ENCODE measurements at places on chromosomes 1 and 21.
A peak's percentile ranks its signal among the peaks of the same experiment; 100 is the strongest.

- DNase-seq, result no peak
These were observed 16.1 kb downstream of the LAMC1 start for GRCh38 chr1:183039330-183039729.

DNA sequence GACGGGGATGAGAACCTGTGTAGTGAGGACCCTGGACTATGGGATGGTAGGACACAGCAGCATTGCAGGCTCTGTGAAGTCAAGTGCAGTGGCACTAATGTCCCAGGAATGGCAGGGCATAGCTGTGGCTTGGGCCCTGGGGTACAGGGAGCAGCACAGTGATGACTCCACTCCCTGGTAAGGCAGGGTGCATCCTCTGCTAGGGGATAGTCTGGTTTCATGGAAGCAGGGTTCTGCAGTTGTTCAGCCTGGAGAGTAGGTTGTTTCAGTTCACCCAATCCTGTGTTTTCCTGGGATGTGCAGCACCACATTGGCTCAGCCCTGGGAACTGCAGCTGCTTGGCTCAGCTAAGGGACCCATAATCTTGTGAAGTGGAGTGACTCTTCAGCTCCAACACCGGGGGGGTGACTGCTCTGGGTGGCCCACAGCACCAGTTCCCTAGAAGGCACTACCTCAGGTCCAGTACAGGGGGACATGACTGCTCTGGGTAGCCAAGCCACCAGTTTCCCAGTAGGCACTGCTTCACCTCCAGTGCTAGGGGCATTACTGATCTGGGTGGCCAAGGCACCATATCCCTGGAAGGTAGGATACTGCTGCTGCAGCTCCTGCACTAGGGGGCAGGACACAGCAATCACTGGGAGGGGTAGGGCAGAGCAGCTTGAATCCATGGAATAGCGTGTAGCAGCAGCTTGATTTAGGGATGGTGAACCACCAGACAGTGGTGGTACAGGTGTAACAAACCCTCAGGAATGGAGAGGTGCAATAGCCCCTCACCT is 15.3 kb upstream of the C1orf185 start:
- no peak for DNase-seq

DNA sequence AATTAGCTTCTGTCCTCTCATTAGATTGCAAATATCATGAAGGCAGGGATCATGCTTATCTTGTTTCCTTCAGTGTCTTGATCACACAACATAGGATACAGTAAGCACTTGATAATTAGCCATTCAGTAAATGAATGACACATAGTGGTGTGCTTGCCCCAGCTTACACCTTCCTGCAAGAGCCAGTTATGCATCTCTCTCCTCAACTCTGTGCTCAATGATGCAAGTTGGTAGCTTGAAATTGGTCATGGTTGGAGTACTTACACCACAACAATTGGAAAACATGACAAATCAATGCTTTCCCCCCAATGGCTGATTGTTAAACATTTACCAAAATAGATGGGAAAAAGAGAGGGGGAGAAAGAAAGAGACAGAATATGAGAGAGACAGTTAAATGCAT is 129.2 kb downstream of the NUF2 start:
- DNase-seq, result no peak

DNA sequence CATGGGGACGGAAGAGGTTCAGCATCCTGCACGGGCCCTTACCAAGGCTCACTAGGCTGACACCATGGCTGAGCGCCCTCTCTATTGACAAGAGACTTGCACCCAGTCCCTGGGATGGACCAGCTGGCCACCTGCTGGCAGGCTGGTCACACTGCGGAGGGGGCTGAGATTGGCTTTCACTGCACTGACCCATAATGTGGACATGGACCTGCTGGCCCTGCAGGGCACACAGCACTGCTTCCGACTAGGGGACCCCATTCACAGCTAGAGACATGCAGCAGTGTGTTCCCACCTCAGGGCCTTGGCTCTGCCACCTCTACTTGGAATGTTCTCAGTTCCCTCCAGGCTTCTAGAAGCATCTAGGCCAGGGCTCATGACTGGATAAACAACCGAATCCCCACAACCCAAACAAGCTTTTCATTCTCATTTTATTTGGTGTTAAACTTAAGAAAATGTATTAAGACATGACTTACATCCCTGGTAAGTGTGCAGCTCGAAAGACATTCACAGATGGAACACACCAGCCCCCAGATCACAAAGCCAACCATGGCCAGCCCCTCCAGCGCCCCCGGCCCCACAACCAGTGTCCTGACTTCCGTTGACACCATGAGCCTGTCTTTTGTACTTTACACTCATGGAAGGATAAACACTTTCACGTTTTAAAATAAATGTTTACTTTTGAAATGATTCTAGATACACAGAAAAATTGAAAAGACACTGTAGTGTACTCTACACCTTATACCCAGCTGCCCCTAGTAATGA is 9.3 kb upstream of the SRARP start:
- DNase-seq, result peak; percentile 51

DNA sequence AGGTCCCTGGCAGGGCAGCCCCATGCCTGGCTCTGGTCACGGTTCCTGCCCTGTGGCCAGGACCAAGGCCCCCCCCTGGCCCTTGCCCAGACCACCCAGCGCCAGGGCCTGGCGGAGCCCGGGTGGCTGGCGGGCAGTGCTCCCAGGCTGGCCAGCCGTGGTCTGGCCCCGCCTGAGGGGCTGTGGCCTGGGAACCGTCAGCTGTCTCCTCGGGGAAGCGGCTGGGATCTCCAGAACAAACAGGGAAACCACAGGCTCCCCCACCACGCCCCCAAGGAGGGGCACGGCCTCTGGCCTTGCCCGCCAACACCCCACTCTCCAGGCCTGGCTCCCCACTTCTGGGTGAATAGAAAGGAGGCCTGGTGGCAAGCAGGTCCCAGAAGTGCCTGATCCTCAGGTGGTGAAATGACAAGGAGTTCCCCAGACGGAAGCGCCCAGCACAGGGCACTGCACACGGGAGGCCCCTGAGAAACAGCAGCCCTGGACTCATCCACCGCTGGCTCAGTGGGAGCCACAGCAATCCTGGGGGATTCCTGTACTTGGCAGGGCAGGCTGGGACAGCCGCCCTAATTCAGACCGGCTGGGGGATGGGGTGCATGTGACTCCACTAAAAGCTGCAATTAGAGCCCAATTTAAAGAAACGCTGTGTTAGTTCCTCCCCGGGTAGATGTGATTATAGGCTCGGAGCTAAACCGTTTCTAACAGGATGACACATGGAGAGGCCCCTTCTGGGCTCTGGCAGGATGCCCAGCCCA is 78.9 kb downstream of the RAP1GAP start:
- no peak for DNase-seq

DNA sequence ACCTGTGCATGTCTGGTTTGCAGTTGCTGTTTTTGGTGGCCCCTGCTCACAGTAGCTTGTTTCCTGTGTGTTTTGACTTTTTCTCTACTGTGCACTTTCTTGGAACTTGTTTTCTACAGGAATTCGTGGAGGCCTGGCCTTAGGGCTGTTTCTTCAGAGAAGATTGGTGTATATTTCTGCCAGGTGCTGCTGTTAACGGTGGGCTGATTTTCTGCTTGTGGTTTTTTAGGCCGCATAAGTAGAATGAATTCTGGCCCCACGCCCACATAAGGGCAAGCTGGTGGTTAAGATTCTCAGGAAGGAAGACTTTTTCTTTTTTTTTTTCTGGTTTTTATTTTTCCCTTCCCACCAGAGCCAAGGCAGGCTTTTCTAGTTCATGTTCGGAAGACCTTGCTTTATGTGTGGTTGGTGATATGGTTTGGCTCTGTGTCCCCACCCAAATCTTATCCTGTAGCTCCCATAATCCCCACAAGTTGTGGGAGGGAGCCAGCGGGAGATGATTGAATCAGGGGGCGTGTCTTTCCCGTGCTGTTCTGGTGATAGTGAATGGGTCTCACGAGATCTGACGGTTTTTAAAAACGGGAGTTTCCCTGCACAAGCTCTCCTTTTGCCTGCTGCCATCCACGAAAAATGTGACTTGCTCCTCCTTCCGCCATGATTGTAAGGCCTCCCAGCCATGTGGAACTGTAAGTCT is 71.5 kb upstream of the DISP3 start:
- DNase-seq, result no peak

DNA sequence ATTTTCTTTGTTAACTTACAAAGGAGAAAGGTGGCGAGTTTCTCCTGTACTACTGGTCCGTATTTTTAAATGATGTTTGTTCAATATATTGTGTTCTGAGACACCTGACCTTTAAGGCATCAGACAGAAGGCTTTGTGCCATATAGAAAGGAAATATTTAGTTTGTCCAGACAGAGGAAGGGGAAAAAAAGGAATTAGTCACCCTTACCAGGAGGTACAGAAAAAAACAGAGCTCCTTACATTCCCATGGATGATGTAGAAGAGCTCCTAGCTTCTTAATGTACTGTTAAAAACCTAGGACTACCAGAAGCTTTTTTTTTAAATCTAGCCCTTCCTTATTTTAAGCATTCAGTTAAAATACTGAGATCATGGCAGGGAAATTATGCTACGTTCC is 12.4 kb upstream of the PODN start:
- DNase-seq, result no peak

DNA sequence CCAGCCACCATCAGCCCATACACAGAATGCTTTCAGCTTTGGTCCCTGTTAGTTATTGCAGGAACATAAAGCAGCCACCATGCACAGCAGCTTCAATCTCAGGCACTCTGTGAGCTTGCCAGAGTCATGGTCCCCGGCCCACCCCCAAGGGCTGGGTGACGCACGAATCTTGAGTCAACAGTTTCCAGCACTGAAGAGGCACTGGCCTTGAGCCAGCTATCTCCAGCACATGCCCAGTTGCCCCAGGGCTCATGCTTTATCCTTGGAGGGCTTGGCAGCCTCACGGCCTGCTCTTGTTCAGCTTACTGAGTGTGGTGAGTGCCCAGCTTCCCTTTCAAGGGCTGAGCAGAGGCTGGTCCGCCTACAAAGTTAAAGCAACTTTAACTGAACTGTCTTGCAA is 200.7 kb upstream of the RAB4A start:
- peak; percentile 48 for DNase-seq

DNA sequence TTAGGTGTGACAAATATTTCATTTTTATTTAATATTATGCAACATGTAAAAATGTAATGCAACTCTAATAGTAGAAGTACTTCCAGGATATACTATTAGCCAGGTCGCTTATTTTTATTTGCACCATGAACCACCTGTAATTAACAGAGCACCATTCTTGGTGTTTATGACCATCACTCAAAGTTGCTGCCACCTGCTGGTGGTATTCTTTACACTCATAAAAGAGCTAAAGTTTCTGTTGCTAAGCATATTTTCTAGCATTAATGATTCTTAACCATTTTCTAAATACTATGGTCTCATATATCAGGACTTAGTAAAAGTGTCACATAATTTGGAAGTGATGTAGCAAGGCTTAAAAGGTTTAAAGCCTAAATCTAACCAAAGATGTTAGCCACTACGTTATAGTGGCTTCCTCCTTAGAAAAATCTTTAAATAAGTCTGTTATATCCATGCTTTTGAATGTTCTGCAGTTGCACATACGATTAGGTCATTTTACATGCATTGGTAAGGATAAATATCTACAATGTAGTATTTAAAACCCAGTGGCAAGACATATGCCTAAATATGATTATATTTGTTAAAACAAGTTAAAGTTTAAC is 244.5 kb downstream of the NEGR1 start:
- no peak for DNase-seq

- DNase-seq, result peak; percentile 24
These were observed 59.8 kb upstream of the CSF1 start for GRCh38 chr1:109850827-109851226.

DNA sequence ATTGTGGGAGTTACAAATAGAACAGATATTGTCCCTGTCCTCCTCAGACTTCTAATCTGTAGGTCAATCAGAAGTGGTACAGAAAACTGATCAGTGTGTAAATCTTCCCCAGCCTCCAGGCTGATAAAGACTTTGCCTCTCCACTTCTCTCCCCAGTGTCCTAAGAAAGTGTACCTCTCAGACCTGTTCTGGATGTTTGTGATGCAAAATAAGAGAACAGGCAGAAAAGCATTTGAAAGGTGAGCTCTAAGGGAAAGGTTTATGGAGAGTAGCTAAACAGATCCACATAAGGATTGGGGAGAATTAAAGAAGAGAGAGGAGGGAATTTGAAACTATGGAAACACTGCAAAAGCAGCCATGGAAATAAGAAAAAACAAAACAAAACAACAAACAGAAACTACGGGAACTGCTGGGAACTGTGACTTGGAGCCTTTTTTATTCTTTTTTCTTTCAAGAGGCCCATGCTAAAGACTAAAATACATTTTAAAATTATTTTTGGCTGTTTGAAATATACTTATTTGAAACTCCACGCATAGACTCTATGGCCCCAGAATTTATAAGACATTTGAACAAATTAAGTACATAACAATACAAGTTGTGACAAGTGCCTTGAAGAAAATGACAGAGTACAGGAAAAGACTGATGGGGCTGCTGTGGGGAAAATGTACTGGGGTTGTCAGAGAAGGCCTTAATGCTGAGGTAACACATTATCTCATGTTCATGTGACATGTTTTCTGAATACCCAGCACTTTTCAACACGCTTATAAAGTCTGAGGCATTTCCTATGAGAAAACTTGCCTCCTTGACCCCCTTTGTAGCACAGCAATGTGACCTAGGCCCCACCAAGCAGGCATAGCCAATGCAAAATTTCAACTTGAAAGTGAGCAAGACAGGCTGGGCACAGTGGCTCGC is 51.2 kb downstream of the TRAF5 start:
- DNase-seq, result no peak

GRCh38 chr1:26582836-26583460 is 53.4 kb downstream of the RPS6KA1 start:
- DNase-seq, result peak; percentile 94

GRCh38 chr21:16156841-16157489 is 427.2 kb downstream of the USP25 start:
- no peak for DNase-seq

Data from RCC 7860 (cell line).